ENCODE measurements at places on chromosomes 5 and 9.

DNA sequence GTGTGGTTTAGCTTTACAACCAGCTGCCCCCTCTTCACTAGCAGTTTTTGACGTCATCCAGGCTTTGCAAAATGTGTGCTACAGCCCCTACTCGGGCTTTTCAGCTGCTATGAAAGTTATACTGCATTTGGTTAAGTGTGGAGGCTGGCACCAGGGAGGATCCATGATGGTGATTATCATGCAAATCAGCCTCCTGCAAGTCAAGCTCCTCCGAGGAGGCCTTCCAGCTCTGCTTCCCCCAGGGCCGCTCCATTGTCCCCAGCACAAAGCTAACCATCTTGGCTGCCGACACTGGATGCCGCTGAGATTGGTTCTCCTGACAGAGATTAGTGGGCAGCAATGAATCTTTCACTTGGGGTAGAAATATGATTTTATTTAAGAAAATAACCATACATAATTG, 159.6 kb downstream of the NR2F1-AS1 start:
- no peak for DNase-seq

GRCh38 chr9:99464568-99464967, 242.5 kb downstream of the SEC61B start:
- DNase-seq, result no peak

- DNase-seq, result no peak
Observed at GRCh38 chr5:82347201-82347865, 69.2 kb upstream of the RPS23 start.

DNA sequence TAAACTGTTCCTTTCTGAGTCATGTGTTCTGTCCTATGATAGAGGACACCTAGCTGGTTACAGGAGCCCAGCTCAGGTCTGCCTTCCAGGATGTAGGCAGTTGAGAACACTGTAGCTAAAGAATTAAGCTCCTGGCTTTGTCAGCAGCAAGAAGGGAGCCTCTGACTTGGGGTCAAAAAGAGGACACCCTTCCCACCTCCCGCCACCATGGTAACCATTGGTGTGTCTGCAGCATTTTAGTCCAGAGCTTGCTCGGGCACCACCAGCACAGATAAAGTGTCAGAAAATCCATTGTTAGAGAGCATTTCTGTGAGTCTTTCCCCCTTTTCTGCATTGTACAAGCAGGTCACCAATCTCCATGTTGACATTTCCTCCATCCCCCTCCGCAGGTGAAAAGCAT, 181.7 kb downstream of the DOCK8 start:
- no peak for DNase-seq

DNA sequence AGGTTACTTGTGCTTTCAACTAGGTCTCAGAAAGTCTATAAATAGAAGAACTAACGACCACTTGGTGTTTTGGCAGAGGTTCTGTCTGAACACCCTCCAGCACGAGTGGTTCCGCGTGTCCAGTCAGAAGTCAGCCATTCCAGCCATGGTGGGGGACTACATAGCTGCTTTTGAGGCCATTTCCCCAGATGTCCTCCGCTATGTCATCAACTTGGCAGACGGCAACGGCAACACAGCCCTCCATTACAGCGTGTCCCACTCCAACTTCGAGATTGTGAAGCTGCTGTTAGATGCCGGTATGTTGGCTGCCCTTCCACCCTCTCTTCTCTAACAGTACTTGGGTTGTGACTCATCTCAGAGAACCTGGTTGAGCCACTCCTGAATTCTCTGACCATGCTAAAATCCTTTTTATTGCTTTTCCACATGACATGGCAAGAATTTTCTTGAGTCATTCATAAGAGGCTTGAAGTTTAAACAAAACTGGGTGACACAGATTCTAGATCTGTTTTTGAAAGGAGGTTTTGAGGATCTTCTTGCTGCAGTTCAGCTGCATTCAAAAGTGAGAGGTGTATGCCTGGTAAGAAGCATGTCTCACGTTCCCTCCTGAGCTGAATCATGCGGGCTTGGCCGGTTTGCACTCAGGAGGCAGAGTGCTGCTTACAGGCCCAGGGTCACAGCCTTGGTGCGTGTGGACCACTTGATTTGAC, 103.1 kb upstream of the DMRT1 start:
- DNase-seq, result no peak

GRCh38 chr5:180974612-180975315, 13.9 kb upstream of the BTNL3 start:
- no peak for DNase-seq

- DNase-seq, result peak; percentile 40
Observed at GRCh38 chr5:134851307-134851923, 5.6 kb downstream of the C5orf24 start.

GRCh38 chr9:108053555-108054061, 564.0 kb upstream of the KLF4 start:
- no peak for DNase-seq

DNA sequence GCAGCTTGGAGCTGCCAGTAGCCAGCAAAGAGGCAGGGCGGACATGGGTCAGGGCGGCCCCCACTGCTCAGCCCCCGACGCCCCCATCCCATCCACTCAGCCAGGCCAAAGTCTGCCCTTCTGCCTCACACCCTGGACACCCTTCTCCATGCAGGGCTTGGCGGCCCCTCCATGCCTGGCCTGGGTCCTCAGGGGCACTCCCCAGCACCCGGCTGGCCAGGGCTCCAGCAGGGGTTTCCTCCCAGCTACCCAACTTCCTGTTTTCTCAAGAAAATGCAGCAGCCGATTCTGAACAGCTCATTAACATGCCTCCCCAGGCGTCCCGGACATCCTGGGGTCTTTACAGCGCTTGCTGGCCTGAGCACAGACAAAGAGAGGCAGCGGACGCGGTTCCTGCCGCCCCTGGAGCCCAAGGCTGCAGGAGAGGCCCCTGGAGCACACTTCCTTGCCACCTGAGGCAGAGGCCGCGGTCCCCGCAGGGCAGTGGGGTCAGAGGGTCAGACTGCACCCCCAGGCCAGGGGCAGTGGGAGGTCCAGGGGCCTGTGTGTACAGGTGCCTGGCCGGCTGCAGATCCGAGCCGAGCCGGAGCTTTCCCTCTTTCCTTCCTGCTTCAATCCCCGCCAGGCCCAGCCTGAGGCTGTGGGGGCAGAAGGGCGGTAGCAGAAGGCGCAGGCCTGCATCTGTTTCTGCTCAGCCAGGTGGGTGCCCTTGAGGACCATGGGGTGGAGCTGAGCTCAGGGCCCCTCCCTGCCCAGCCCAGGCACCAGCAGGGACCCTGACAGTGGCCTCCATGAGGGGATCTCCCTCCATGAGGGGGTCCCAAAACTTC, 18.7 kb upstream of the NRARP start:
- peak; percentile 72 for DNase-seq

DNA sequence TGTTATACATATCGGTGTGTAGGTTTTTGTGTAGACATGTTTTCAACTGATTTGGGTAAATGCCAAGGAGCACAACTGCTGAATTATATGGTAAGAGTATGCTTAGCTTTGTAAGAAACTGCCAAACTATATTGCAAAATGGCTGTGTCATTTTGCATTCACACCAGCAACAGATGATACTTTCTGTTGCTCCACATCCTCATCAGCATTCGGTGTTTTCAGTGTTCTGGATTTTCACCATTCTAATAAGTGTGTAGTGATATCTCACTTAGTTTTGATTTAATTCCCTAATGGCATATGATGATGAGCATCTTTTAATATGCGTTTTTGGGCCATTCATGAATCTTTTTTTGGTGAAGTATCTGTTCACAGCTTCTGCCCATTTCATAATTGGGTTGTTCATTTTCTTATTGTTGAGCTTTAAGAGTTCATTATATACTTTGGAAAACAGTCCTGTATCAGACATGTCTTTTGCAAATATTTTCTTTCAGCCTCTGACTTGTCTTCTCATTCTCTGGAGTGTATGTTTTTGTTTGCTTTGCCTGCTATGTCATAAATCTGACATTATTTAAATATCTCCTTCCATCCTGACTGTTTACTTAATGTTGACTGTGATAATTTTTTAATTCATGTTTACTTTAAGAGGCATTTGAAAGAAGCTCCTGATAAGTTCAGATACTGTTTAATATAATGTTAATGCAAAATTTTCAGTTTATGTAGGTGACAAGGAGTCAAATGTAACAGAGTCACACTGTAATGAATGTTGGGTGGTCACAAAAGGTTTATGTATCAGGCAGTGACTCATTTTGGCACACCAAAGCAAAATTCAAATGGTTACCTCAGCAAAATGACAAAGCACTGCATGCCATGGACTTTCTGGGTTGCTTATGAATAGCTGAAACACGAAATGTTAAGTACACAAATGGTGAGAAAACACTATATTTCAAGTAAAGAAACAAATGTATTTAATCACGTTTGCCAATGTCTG, 181.1 kb upstream of the DAB2 start:
- DNase-seq, result no peak

GRCh38 chr9:116924462-116925110, 237.5 kb downstream of the TRIM32 start:
- no peak for DNase-seq

Measured in suppressor macrophage (primary cell).